Psoas muscle (tissue), 8 donors: ENCODE measurements at places on chromosomes 5 and 9.
A peak's percentile ranks its signal among the peaks of the same experiment; 100 is the strongest.

GRCh38 chr5:163544836-163545235, 39.4 kb downstream of the MAT2B start:
- no peak for DNase-seq

GRCh38 chr9:133203506-133204075, 5.5 kb downstream of the OBP2B start:
- no peak for DNase-seq

- peak; percentile 93 for DNase-seq
These were observed 74.2 kb downstream of the SHB start for GRCh38 chr9:37994639-37995347.

- no peak for DNase-seq
These were observed 127.4 kb downstream of the AOPEP start for GRCh38 chr9:94853887-94854286.

DNA sequence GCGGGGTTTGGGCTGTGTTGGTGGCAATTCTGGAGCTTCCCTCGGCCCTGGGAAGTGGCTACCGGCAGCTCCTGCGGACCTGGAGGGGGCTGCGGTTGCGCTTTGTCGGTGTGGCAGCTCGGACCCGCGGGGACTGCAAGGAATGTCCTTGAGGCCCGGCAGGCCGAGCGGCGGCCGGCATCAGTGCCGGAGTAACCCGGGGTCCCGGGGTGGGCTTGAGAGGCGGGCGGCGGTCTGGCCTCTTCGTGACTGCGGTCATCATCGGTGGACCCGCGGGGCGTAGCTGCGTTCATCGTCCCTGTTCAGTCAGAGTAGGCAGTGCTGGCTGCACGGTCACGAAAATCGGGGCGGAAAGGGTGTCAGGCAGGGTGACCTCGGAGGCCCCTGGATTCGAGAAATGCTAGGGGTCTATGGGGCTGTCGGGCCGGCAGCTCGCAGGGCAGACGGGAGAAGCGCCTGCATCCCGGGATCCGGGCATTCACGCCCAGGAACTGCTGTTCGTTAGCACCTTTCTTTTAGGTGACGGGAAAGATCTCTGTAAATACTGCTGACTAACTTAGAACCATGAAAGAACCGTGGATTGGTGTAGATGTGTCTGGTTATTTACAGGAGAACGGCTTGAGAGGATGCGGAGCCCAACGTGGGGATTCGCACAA, 474 bp downstream of the HMGCR start:
- no peak for DNase-seq

- no peak for DNase-seq
These were observed 77.1 kb upstream of the ADAMTS2 start for GRCh38 chr5:179422213-179422855.

DNA sequence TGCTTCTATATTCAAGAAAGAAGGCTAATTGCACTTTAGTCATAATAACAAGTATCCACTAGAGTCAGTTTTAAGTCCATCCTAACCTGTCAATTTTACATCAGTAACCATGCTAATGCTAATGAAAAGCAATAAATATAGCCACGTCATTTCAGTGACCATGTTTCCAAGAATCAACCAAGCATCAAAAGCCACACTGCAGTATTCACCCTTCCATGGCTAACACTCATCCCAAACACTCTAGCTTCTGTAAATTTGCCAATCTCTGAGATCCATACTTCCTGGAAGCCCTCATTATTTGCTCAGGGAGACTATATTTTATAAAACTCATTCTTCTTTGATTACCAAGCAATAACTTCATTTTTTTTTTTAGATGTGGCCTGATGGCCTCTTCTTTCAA, 712.0 kb downstream of the CETN3 start:
- DNase-seq: no peak

DNA sequence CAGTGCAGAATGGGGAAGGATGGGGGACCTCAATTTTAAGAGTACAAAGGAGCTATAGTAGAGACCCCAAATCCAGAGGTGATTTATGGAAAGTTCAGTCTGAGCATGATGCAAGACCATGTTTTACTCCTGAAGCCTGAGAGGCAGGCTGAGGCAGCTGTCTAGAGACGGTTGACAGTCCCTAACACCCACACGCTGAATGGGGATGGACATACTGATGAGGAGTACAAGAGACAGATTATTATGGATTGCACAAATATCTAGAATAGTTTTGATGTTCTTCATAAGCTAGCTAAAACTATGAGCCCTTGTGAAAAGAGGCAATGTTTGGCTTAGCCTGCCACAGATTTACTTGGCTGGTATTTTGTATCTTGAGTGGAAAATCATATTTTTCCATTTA, 64.5 kb downstream of the PRR16 start:
- DNase-seq: no peak

DNA sequence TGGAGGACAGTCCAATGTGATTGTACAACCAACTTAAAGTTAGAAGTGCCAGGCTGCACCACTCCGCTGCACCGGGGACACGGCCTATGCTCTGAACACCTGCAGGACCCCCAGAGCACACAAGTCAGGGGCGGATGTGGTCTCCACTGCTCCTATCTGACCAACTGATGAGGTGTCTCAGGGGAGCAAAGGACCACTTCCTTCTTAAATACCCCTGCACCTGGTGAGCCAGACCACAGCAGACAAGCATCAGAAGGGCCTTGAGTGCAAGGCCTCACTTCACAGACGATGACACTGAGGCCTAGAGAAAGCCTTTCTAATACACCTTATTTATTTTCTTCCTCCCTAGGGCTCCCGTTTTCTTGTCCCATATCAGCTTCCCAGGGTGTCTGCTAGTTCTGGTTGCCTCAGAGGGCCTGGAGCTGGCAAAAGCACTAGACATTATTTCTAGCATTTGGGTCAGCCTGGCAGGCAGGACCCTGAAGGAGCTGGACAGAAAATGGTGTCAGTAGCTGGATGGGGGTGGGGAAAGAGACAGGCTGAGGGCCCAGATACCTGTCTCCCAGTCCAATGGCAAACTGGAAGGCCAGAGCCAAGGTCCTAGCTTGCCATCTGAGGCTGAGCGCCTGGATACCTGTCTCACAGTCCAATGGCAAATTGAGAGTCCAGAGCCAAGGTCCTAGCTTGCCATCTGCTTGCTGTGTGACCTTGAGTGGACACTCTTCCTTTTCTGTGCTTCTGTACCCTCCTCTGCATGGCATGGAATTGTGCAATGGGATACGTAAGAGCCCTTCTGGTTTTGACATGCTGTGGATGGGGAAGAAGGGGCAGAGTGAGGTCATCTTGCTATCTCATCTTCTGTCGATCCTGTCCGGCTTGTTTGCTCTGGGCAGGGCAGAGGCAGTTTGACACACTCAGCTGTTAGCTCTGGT, 9.0 kb downstream of the CCDC69 start:
- no peak for DNase-seq

GRCh38 chr5:67619235-67619634, 422.6 kb upstream of the CD180 start:
- no peak for DNase-seq

DNA sequence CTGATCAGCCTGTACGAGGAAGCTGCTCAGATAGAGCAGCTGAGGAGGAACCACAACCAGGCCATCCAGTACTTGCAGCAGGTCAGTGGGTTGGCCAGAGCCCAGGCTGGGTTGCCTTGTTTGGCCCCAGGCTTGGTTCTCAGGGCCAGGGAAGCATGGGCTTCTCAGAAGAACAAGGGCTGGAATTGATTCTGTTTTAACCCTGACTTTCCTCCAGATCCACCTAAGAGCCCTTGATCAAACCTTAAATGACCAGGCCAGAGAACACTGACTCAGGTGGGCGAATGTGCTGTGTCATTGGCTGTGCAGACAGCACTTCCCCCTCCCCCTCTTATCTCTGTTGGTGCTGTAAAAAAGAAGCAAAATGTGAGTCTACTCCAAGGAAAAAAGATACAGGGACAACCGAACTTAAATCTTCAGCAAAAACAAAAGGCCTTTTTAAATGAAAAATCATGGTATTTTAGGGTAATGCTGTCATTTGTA, 28.1 kb downstream of the TTC23L start:
- no peak for DNase-seq

- DNase-seq: no peak
These were observed 279.4 kb downstream of the HINT1 start for GRCh38 chr5:130885691-130886090.

DNA sequence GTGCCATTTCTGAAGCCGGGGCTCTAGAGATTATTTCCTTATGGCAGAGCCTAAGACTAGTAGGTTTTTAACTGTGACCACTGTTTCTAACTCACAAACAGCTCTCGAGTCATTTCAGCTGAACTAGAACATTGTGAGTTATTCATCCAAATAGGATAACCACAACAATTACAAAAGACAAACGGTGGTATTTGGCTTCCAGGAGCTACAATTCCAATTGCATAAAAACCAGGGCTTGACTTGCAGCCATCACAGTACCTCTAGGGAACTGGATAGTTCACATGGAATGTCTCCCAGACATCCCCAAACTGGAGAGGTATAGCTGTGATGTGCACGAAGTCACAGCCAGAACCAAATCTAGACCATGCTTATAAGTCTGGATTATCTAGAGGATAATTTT, 224.8 kb downstream of the FAM114A2 start:
- DNase-seq: no peak

DNA sequence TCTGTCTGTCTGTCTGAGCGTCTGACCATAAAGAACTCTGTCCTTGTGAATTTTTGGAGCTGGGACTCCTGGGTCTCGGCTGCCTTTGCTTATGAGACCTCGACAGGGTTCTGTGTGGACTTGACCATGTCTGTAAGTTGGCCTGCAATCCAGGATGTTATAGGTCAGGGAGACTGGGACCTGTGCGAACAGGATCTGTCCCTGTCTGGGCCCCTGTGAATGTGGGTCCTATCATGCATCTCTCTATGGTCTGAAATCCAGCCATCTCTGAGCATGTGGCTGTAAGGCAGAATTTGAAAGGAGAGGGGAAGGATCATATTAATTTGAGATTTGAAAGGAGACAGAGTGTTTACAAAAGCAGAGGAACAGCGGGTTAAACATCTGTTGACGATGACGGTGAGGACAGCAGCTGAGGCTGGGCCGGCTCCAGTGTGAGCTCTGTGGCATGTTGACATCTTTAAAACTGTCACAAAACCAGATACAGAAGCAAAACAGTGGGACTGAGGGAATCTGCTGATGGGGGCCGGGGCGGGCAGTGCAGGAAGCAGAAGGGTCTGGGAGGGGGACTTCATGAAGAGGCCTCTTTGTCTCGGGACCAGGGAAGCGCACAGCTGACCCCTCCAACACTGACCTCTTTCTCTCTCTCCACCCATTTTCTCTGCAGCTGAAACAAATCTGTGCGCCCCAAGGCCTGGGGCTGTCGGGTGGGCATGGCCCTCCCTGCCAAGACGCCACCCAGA, 19.1 kb upstream of the MVB12B start:
- DNase-seq: no peak

GRCh38 chr9:68763104-68763503, 58.1 kb downstream of the PIP5K1B start:
- DNase-seq: no peak

DNA sequence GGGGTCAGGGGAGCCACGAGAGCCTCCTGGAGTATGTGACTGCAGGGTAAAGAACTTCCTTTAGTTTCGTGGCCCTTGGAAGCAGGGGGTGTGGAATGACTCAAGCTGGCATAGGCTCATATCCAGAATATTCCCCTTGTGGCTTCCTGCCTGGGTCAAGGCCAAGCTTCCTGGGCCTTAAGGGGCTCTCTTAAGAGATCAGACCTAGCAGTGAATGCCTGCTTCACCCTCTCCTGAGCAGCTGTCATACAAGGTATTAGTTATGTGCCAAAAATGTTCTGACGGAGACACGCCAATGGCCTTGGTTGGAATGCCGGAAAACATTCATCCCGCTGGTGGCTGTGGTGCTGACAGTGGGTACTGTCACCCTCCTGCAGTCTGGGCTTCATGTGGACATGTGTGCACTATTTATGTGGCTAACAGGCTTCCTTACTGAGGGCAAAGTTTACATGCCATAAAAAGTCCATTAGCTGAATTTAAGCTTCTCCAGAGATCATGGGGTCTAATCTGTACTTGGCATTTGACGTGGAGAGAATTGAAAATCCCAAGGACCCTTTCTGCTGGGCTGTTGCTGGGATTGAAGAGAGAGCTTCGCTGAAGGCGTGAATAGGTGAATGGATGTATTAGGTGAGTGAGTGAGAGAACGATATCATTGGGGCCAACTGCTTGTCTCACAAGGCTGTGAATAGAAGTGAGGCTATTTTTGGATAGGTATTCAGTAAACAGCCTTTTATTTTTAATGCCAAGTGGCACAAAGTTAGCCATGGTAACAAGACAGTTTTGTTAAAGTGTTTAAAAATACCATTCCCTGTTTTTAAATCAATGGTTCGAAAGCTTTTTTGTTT, 156.8 kb downstream of the MACROH2A1 start:
- DNase-seq: no peak

DNA sequence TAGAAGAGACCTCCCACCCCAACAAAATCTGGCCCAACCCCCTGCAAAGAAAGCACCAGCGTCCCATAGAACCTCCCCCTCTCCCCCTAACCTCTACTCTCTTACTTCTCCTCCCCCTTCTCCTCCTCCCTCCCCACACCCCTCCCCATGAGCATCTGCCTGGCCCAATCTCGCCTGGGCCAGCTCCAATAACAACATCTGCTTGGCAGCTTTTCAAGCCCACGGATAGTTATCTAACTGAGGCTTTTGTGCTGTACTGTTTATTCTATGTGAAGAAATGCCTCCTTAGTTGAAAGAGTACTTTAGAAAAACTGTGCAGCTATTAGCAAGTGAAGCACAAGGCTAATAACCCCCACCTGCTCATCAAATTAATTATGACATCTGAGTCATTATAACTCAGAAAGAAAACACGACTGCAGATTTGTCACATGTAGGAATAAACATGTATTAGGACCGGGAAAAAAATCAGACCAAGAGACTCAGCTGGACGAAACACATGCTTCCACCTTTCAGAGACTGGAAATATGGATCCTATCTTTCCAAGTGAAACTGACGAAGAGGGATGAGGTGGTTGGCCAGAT, 42.8 kb downstream of the NFIB start:
- peak; percentile 68 for DNase-seq

- no peak for DNase-seq
These were observed 67.9 kb downstream of the NFIB start for GRCh38 chr9:14245901-14246525.

- DNase-seq: no peak
These were observed 121.0 kb upstream of the RGS7BP start for GRCh38 chr5:64384765-64385164.

- no peak for DNase-seq
These were observed 56.6 kb downstream of the PSMB7 start for GRCh38 chr9:124358631-124359030.

GRCh38 chr5:14399054-14399692, 182.4 kb upstream of the OTULINL start:
- no peak for DNase-seq

- DNase-seq: no peak
These were observed 5.0 kb downstream of the NCBP1 start for GRCh38 chr9:97638666-97639065.
